ENCODE measurements at places on chromosomes 1 and 21.

DNA sequence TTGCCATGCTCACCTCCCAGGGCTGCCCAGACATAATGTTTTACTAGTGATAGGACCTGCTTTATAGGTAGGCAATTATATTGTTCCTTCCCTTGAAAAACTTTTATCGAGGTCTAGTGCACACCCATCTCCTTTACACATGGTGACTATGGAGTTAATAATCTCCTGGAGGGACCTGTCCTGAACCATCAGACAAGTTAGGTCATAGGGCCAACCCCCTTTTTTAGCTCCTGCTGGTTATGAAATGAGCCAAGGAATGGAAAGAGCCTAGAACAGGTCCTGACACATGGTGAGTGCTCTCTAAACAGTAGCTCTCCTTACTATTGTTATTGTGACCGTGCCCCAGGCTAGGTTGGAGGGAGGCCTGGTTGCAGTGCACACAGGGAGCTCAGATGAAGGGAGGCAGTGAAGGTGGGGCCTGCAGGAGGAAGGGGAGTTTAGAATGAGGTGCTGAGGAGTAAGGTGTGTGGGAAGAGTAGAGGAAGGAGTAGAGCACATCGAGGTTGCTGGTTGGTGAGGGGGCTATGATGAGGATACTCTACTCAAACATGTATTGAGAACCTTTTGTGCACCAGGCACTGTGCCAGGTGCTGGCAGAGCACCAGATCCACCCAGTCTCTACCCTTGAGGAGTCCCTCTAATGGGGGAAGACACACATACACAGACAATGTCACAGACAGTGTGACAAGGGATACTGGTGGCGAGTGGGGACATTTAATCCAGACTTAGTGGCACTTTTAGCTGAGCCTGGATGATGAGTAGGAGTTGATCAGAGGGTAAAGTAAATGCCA, 14.1 kb upstream of the LMNA start:
- DNase-seq: no peak

- no peak for DNase-seq
Observed at GRCh38 chr1:230573658-230574057, 68.6 kb upstream of the COG2 start.

DNA sequence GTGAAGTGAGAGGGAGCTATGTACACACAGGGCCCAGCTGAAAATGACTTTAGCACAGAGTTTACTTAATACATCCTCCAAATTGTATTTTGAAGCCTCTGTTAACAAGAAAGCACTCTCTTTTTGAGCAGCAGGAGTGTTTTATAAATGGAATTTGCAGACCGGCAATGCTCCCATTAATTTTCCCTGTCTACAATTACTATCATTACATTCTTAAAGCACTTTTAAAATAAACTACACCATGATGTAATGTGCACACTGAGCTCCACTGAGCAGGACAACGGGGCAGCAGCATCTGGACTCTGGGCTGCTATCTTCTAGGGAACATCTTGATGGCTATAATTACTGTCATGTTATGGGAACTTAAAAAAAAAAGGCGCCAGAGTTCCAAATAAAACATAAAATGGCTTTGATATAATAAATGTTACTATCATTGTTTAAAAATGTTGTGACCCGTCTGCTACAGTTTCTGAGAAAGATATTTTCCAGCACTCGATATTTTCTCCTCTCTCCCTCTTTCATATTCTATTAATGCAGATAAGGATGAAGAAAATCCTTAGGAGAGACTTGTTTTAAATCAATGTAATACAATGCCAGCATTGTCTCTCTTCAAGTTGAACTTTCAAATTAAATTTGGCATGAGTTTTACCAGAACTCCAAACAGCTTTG, 150.9 kb downstream of the HLX start:
- no peak for DNase-seq

DNA sequence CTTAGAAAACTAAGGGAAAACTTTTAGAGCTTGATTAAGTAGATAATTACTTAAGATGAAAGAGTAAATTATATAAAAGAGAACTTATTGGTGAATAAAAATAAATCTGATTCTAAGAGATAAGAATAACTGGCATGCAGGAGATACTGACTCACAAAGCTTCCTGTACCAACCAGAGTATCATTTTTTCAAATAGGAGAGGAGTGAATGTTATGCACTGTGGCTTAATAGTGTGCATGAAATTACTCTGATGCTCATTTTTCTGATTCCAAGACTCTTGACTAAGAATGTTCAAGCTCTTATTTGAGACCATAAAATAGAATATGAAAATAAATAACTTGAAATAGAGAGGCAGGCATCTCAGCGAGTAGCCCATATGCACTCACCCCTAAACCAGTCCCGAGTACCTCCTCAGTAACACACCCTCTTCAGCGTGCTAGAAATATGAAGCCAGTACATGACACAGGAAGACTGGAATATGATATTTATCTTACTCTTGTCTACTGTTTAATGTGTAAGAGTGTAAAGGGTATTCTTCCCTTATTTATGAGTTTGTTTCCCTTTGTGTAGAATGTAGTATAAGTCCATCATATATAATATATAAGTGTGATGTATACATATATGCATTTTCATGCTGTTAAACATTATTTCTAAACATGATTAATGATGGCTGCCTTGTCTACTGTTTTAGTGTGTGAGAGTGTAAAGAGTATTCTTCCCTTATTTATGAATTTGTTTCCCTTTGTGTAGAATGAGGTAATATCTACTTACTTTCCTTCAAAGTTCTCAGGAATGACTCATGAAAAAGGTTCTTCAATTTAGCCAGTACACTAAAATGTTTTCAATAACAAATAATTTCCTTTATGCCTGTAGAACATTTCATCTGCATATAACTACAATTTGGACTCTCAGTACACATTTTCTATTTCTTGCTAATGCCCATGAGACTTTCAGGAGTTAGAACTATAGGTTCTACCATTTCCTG, 99.2 kb upstream of the PALMD start:
- DNase-seq: peak; percentile 66

GRCh38 chr1:32494196-32494595, 29.3 kb downstream of the ZBTB8B start:
- DNase-seq: no peak

GRCh38 chr1:218397752-218398339, 52.7 kb downstream of the TGFB2 start:
- DNase-seq: no peak

- no peak for DNase-seq
Observed at GRCh38 chr1:107821340-107821739, 143.6 kb downstream of the VAV3 start.

GRCh38 chr1:155871390-155871789, 12.0 kb downstream of the SYT11 start:
- DNase-seq: no peak

GRCh38 chr1:4755301-4755845, 101.0 kb downstream of the AJAP1 start:
- no peak for DNase-seq

- DNase-seq: no peak
Observed at GRCh38 chr1:221286399-221286798, 407.2 kb downstream of the HLX start.

GRCh38 chr1:5728663-5729355, 263.4 kb downstream of the NPHP4 start:
- DNase-seq: no peak

All from dermis microvascular lymphatic vessel endothelial cell (primary cell).